Diencephalon (tissue), 1 donor: ENCODE measurements at places on chromosomes 4 and X. TPM values are rescaled to one million over a fixed set of nuclear protein-coding genes. Genes with fewer than 3 reads are reported as not detected.

Gene PASD1
- total RNA-seq = not detected

Gene RHOXF1
- not detected for total RNA-seq

Gene TGIF2LX
- not detected for total RNA-seq

Gene MTNR1A
- 2.8 TPM for total RNA-seq

Gene OPHN1
- 42.9 TPM for total RNA-seq

Gene CDS1
- total RNA-seq = 22.6 TPM

Gene ATP11C
- total RNA-seq = 64.1 TPM

Gene KLKB1
- 0.69 TPM for total RNA-seq

Gene STPG2
- 6.2 TPM for total RNA-seq

Gene PPP2R2C
- total RNA-seq = 111 TPM
